ENCODE measurements at places on chromosomes 1 and 21. TPM values are rescaled to one million over a fixed set of nuclear protein-coding genes. Genes with fewer than 3 reads are reported as not detected.

GRCh38 chr1:152018537-152018936, 18.3 kb downstream of the S100A11 start:
- DNase-seq: no peak

Gene CFAP57
- total RNA-seq: 4.7 TPM

Gene IL10RB
- 29.3 TPM for total RNA-seq

DNA sequence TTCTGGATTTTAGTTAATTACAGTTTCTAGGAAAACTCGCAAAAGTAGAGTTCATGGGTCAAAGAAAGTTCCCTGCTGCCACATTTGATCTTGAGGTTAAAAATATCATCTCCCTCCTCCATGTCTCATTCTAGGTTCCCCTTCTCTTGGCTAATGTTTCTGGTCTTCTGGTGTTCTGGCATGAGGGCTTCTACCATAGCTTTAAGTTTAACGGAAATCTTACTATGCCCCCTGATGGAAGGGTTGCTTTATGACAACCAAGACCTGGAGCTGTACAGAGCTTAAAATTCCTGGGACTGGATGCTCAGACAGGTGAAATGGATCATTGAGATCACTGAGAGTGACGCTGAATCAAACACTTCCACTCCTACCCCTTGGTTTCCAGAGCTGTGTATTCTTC, 1881.7 kb downstream of the MRPL39 start:
- DNase-seq: no peak

Gene FBXO2
- total RNA-seq: 14.1 TPM

Gene SLC6A17
- total RNA-seq: 2.2 TPM

Gene TTLL7
- 24.7 TPM for total RNA-seq

GRCh38 chr1:41713557-41714327, 205.0 kb downstream of the HIVEP3 start:
- no peak for DNase-seq

DNA sequence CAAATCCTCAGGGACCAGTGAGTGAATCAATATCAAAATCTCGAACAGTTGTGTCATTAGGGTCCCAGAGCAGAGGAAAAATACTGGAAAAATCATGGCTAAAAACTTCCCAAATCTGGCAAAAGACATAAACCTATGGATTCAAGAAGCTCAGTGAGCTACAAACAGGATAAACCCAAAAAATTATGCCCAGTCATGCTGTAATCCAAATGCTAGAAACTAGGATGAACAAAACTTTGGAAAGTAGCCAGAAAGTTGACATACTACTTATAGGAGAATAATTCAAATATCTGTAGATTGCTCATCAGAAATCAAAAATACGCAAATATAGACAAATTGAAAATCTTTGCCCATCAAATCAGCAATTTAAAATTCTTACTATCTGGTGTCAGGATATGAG, 34.6 kb upstream of the ATP1A1 start:
- no peak for DNase-seq

GRCh38 chr1:209625791-209626285, 26.4 kb downstream of the LAMB3 start:
- DNase-seq: no peak

DNA sequence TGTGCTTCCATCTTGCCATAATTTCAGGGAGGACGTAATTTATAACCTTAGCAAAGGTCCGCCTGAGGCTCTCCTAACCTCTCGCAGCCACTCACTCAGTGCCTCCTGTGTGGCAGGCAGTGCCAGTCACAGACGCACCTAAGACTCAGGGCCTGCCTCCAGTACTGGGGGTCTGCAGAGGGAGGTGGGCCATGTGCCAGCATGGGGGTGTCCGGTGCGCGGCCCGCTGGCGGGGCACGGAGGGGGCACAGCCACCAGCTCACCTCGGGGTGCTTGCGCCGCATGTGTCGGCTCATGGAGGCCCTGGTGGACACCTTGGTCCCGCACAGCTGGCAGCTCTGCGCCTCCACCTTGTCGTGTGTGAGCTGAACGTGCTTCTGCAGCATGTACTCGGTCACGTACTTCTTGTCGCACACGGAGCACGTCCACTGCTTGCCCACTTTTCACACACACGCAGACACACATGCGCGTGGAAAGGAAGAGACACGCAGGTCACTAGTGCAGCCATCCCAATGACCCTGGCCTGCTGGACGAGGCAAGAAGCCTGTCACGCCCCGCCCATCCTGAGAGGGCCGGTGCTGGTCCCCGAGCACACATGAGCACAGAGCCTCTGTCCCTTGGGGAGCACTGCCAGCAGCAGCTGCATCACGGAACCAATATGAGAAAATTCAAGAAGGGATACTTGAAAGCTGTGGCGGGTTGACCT, 43.2 kb upstream of the RIPK4 start:
- no peak for DNase-seq

Gene S100A8
- 5.6 TPM for total RNA-seq

- no peak for DNase-seq
These were observed 26.3 kb upstream of the ATF3 start for GRCh38 chr1:212582291-212582690.

Gene OR2M2
- not detected for total RNA-seq

Gene MR1
- total RNA-seq: 14.3 TPM

DNA sequence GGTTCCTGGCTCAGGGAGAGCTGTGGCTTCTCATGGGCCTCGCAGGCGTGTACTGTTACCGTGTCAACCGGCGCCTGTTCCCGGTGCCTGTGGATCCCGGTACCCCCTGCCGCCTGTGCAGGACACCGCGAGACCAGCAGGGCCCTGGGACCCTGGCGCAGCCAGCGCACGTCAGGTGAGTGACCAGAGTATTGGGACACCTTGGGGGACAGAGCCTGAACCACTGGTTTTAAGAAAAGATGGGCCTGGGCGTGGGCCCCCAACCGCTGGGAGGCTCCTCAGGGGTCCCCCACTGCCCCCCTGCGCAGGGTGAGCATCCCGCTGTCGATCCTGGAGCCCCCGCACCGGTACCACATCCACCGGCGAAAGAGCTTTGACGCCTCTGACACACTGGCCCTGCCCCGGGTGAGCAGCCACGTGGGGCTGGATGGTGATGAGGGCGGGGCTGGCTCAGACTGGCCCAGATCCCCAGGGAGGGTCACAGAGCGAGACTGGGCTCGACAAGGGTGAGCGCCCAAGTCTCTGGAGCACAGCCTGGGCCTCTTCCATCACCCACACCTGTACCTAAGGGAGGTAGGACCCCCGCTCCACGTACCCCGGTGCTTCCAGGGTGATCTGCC, 10.5 kb downstream of the MIIP start:
- no peak for DNase-seq

GRCh38 chr21:41701749-41702148, 65.1 kb downstream of the RIPK4 start:
- no peak for DNase-seq

Gene GPR52
- 0.18 TPM for total RNA-seq
